Neuronal stem cell (in vitro differentiated cells): ENCODE measurements at places on chromosomes 11 and 22.
A peak's percentile ranks its signal among the peaks of the same experiment; 100 is the strongest.

DNA sequence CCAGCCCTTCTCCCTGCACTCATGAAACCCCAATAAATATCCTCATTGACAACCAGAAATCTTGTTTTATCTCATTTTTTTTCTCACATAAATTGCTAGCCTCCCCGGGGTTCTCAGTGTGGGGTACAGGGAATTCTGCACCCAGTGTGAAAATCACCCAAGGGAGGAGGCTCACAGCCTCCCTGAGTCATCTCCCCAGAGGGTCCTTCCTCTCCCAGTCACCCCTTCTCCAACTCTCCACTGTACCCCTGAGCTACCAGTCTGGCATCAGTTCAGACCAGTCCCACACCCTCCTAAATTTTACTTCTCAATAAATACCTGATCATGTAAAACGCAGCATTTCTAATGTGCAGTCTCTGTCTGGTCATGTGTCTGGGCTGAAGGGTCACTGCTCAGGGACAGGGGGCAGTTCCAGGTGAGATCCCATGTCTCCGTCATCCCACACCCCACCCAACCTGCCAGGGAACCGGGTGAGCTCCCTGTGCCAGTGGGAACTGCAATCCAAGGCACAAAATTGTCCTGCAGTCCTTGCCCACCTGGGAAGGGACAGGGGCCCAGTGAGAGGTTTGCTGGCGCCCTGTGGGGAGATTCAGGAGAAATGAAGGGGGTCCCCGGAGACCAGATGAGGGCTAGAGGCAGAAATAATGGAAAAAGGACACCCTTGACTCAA, 8.3 kb downstream of the IGLL5 start:
- DNase-seq = no peak

- DNase-seq = no peak
Observed at GRCh38 chr11:28048812-28049211, 59.1 kb downstream of the KIF18A start.

DNA sequence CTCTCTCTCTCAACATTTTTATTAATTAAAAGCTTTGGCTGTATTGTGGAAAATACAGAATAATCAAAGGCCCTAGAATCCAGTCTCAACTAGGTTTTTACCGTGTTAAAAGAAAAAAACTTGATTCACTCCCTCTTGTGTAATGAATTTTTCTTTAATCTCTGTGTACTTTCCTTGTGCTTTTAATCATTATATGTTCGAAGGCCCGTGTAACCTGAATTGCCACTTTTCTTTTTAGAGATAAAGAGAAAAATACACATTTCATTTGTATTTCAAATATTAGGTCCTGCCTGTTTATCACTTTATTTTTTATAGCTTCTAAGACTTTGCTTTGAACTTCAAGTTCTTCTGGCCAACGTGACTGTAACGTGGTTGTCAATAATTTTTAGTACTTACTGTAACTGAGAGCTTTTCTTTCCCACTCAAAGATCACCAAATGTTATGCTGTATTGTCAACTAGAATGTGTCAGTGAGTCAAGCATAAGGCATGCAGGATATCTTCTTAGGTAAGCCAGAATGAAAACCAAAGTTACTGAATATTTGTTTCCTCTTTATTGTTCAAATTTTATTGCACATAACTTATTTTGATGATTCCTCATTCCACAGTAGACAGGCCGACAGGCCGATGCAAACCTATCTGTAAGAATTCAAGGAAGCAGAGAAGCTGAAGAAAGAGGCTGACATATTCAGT, 23.3 kb upstream of the FAR1 start:
- no peak for DNase-seq

GRCh38 chr22:27507935-27508526, 293.5 kb downstream of the MN1 start:
- no peak for DNase-seq

- DNase-seq = no peak
Observed at GRCh38 chr11:69170704-69171103, 15.0 kb downstream of the SMIM38 start.

GRCh38 chr11:15720460-15720859, 605.7 kb downstream of the INSC start:
- no peak for DNase-seq

DNA sequence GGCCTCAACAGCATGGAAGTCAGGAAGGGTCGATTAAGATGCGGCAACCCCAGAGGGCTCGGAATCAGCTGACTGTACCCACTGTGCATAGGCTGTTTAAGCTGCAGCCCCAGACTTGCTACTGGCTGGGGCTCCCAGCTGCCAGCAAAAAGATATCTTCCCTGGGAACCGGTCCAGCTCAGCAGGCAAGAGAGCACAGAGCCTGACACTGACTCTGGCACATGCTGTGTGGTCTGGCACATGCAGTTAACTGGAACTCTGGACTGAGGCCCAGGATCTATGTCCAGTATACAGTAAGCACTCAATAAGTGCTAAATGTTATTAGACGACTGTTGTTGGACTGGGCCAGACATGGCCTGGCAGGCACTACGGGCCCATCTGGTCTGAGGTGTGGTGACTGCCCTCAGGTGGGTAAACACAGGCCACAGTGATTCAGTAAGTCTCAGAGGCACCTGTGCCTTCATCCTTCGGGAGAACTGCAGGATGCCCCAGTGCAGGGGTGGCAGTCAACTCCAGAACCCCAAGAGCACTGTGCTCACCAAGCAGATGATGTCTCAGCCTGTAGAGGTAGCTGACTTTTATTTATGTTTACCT, 87.6 kb downstream of the LARGE1 start:
- DNase-seq = no peak

GRCh38 chr11:83427501-83427900, 141.3 kb upstream of the CCDC90B start:
- no peak for DNase-seq

GRCh38 chr22:37659897-37660708, 1.6 kb downstream of the PDXP start:
- no peak for DNase-seq

DNA sequence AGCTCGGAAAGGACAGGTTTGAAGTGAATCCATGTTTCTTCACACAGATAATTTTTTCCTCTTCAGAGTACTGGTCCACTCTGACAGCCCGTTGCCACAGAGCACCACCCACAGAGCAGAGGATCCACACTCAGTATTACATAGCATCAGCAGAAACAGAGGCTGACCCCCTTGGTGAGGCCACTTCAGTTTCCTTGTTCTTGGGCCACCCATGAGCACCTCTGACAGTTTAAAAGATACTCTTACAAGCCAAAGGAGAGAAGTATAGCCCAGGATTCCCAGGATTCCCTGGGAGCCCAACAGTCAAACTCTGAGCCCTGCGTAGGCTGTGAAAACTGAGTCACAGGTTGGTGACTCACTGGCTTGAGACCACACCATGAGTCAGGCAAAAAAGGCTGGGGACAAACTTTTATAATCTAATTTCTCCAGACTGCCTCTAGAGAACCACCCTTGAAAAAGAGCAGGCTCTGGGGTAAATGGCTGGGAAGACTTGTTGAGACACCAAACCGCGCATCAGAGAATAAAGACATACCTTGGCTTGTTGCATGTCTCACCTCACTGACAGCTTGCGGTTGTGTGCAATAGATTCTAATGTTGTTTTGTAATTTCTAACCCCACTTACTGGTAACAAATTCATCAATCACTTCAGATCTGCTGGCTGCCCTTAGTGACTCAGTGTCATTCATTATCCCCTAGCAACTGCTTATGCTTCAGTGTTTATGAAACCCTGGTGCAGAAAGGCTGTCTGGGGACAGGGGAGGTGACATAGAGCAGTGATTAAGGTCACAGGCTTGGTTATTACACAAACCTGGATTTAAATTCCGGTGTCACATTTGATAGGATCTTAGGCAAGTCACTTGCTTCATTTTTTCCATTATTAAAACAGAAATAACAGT, 56.9 kb upstream of the PRSS23 start:
- no peak for DNase-seq

DNA sequence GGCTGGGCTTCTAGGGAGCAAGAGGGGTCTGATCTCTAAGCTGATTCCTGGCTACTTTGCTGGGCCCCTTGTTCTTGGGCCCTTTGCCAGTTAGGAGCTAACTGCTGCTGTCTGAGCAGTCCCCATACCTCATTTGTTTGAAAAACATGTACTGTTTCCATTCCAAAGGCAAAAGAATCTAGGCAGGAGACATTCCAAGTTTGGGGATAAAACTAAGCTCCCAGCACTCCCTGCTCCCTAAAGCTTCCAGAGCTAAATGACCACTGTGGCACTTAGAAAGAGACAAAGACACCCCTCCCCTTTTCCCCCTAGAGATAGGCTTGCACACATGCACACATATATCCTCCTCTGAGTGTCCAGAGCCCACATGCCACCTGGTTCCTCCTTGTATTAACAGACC, 22.7 kb upstream of the RRM1 start:
- DNase-seq = peak; percentile 31

- DNase-seq = no peak
Observed at GRCh38 chr22:49266561-49267519, 560.8 kb downstream of the BRD1 start.

- DNase-seq = no peak
Observed at GRCh38 chr11:20099527-20099926, 60.7 kb downstream of the DBX1 start.

- DNase-seq = no peak
Observed at GRCh38 chr11:77027275-77027674, 6.9 kb upstream of the B3GNT6 start.

- peak; percentile 93 for DNase-seq
Observed at GRCh38 chr11:57638005-57638781, 11.5 kb downstream of the YPEL4 start.

- DNase-seq = no peak
Observed at GRCh38 chr11:11806586-11806985, 35.2 kb upstream of the USP47 start.

DNA sequence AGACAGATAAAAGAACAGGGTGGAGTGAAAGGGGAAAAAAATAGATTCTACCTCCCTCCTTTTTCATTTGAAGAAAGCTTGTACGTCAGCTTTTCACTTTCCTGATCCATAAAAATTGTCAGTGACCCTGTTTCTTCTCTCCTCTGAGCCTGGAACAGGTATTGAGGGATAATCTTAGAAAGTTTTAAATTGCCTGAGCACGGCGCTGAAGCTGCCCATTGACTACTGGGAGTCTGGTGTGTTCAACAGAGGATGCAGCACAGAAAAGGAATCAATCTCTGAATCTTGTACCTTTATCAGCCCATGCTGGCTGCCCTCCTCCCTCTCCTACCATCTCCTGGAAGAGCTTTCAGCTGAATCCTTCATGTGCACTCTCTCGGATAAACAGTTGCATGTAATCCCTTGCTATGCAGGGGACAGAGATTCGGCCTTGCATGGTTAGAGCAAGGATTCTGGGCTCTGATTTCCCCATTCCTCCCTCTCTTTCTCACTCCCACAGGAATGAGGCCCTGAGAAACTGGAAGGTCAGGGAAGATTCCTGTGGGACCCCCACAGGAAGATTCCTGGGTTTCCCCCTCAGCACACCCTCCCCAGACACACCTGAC, 162.4 kb upstream of the SYN3 start:
- DNase-seq = no peak

- DNase-seq = no peak
Observed at GRCh38 chr22:29605527-29605850, 2.1 kb downstream of the NF2 start.
